ENCODE measurements at places on chromosomes 6 and 20.
A peak's percentile ranks its signal among the peaks of the same experiment; 100 is the strongest.

DNA sequence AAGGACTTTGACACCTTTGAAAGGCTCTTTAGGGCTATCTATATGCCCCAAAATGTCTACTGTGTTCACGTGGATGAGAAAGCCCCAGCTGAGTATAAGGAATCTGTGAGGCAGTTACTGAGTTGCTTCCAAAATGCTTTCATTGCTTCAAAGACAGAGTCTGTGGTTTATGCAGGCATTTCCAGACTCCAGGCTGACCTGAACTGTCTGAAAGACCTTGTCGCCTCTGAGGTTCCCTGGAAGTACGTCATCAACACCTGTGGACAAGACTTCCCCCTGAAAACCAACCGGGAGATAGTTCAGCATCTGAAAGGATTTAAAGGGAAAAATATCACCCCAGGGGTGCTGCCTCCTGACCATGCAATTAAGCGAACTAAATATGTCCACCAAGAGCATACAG lies 65.2 kb downstream of the GCNT2 start:
- no peak for DNase-seq

- no peak for DNase-seq
Observed at GRCh38 chr6:29465801-29466200, 8.8 kb downstream of the OR2H1 start.

- DNase-seq: no peak
Observed at GRCh38 chr6:107655245-107655644, 165.3 kb downstream of the SOBP start.

- peak; percentile 51 for DNase-seq
Observed at GRCh38 chr6:137699031-137699683, 167.9 kb upstream of the TNFAIP3 start.

GRCh38 chr6:143128681-143129015 lies 68.0 kb downstream of the AIG1 start:
- no peak for DNase-seq

- DNase-seq: peak; percentile 88
Observed at GRCh38 chr6:35452183-35453090, at the start of gene FANCE. TSS of gene FANCE (plus strand) at chr6:35452338. CDS start at chr6:35452546, 208 bp downstream.

DNA sequence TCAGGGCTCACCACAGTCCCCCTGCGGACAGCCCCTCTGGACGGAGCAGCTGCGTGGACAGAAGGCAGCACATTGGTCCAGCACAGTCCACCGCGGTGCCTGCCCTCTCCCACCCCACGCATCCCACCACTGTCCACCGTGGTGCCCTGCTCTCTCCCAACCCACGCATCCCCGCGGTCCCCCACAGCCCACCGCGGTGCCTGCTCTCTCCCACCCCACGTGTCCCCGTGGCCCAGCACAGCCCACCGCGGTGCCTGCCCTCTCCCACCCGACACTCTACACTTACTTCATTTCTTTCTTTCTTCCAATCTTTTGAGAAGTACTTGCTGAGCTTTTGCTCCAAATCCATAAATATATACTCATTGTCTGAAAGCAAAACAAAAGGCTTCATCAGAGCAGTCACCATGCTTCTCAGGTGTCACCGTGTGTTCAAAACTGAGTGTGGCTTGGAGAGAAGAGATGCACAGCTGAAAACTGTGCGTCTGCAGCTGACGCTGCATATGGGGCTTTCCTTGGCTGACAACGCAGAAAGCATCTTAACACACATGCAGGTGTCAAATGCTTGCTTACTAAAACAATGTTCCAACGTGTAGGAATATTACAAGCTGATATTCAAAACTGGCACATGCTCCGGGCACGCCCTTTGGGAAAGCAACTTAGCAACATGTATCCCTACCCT lies 11.8 kb downstream of the FRMD1 start:
- DNase-seq: no peak

DNA sequence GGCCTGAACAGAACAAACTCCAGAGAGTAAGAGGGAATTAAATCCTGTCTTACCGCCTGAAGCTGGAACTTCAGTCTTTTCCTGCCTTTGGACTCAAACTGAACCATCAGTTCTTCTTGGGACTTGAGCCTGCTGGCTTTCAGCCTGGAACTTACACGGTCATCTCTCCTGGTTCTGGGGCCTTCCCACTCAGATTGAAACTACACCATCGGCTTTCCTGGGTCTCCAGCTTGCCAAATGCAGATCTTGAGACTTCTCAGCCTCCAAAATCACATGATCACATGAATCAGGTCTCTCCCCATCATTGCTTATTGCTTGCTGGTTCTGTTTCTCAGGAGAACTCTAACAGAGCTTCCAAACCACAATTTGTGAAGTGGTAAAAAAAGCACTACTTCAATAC lies 276.3 kb downstream of the KIF16B start:
- no peak for DNase-seq

- no peak for DNase-seq
Observed at GRCh38 chr20:46682063-46682821, 7.0 kb downstream of the TP53RK start.

GRCh38 chr6:159978291-159979135 lies 9.6 kb downstream of the IGF2R start:
- DNase-seq: no peak

DNA sequence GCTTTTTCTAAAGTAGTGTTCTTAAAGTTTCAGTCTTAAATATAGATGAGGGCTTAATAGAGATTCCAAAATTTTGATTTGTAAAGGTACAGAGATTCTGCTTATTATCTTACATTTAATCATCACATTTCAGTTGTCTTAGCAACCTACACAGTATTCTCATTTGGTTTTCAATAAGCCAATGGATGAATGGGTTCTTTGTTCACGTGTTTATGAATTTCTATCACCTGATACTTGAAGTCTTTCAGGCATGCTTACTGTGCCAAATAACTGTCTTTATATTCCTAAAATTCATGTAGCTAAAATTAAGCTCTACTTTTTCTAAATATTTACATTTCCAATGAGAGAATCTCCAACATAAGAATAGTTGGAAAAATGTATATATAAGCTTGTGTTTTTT lies 152.7 kb downstream of the EYA4 start:
- DNase-seq: no peak

GRCh38 chr20:17614176-17614811 lies 44.4 kb downstream of the DSTN start:
- no peak for DNase-seq

- no peak for DNase-seq
Observed at GRCh38 chr6:150720774-150721233, 121.1 kb downstream of the PLEKHG1 start.

GRCh38 chr20:58637466-58638213 lies 13.4 kb upstream of the STX16 start:
- DNase-seq: no peak

GRCh38 chr6:140494321-140495108 lies 1120.1 kb upstream of the CITED2 start:
- DNase-seq: peak; percentile 7

DNA sequence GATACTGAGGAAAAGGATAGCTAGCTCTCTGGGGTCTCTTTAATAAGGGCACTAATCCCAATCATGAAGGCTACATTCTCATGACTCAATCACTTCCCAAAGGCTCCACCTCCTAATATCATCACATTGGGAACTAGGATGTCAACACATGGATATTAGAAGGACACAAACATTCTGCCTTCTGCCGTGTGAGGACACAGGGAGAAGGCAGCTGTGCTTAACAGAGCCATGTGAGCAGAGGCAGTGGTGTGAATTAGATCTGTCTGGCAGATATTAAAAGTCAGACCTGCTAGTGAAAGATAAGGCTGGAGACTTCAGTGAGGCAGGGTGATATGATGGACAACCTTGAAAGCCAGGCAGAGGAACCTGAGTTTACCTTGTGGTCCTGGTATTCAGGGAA lies 341.9 kb downstream of the ARHGAP18 start:
- DNase-seq: no peak

DNA sequence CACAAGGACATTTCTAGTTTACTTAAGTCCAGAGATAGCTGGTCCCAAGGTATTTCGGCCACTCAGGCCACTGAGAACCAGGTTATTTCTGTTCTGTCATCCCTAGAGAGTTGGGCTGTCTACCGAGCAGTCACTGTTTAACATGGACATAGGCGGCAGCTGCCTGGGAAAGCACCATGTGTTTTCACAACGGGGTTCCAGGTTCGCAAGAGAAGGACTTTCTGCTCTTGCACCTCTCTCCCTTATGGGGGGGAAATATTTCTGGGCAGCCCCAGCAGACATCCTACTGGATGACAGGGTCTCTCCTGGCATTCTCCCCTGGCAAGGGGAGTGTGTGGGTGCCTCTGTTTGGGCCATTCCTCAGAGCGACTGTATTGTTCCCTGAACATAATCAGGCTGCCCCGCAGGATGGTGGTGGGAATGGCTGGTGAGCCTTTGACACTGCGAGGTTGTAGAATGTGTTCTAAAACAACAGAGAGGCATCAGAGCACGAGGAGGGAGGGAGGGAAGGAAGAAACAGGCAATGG lies 64.4 kb upstream of the DUSP22 start:
- no peak for DNase-seq

GRCh38 chr6:43939281-43940070 lies 169.5 kb downstream of the VEGFA start:
- no peak for DNase-seq

DNA sequence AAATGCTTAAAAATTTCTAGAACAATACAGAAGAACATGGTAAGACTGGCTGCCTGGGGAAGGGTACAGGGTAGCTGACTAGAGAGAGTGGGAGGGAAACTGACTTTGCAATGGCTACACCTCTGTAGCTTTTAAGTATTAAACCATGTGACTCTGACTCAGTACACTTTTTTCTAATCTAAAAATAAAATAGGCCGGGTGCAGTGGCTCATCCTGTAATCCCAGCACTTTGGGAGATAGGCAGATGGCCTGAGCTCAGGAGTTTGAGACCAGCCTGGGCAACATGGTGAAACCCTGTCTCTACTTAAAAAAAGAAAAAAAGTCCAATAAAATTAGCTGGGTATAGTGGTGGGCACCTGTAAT lies 18.5 kb downstream of the ATP9A start:
- peak; percentile 81 for DNase-seq

GRCh38 chr6:125095580-125096301 lies 57.8 kb upstream of the TPD52L1 start:
- DNase-seq: peak; percentile 58

- DNase-seq: peak; percentile 98
Observed at GRCh38 chr6:132391391-132392269, 9.6 kb downstream of the MOXD1 start.

- no peak for DNase-seq
Observed at GRCh38 chr6:134730013-134730412, 219.9 kb downstream of the ALDH8A1 start.

DNA sequence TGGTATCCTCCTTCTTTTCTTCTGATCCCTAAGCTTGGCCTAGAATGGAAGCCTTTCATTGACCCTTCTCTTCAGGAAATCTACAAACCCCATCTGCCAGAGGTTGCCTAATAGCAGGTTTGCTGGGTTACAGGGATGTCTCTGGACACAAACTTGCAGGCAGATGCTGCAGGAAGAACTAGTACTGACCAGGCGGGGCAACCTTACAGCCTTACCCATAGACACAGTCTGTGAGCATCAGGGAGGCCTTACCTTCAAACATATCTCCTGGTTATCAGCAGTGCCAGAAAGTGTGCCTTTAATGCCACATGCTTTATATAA lies 2.6 kb downstream of the SCUBE3 start:
- DNase-seq: no peak

- DNase-seq: no peak
Observed at GRCh38 chr6:10398446-10399218, 16.2 kb downstream of the TFAP2A start.

- no peak for DNase-seq
Observed at GRCh38 chr20:32763202-32764004, 1.2 kb downstream of the DNMT3B start.

GRCh38 chr6:121732641-121733040 lies 297.2 kb downstream of the GJA1 start:
- DNase-seq: peak; percentile 39

GRCh38 chr6:148760258-148760534 lies 13.4 kb downstream of the UST start:
- DNase-seq: no peak

DNA sequence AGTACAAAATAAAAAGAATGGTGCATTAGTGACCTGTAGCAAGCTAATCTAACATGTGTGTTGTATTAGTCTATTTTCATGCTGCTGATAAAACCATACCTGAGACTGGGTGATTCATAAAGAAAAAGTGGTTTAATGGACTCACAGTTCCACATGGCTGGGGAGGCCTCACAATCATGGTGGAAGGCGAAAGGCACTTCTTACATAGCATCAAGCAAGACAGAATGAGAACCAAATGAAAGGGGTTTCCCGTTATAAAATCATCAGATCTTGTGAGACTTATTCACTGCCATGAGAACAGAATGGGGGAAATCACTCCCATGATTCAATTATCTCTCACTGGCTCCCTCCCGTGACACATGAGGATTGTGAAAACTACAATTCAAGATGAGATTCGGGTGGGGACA lies 45.4 kb upstream of the AIG1 start:
- DNase-seq: no peak

DNA sequence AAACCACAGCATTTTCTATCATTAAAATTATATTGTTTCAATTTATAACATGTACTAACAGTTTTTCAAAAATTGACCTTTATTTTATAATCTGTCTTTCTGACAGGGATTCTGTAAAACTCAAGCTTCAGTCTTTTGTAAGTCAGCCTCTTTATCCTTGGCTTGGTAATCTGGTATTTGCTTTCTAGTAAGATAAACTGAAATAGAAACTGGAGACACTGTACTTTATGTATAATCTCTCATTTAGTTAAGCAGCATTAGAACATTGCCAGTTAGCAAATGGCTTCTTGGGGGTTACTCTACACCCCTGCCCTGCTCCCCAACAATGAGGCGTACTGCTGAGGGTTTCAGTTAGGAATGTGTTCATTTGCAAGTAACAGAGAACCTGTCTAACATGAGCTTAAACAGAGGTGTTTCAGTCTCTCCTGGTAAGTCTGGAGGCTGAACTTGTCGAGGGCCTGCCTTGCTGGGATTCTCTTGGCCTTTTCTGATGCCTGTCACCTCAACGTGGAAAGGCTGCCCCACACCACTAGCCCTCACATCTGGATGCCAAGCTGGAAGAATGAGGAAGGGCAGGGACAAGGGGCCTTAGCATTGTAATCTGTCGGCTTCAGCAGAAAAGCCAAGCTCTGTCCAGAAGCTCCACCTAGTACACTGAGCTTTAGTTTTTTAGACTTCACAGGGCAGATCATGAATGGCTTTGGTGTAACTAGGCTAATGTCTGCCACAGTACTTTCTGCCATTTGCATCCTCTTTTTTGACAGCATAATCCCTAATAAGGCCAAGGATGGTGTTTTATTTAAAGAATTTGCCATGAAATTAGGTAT lies 34.8 kb downstream of the SH3BGRL2 start:
- DNase-seq: no peak

DNA sequence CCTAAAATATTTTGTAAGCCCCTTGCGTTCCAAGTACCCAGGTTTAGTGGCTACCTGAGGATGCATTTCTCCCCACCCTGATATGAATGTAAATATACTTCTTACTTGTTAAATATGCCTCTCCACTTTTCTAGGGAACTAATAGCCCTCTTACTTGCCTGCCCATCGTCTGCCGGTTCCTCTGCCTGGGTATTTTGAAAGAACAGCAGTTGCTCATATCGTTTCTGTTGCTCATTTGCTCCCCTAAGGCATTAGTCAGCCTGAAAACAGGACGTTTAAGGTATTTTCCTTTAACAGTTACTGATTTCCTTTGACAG lies 141.3 kb upstream of the CARMIL1 start:
- DNase-seq: no peak

GRCh38 chr6:140833408-140833807 lies 1299.3 kb upstream of the GJE1 start:
- DNase-seq: no peak

GRCh38 chr6:53484476-53485280 lies 60.2 kb downstream of the GCLC start:
- peak; percentile 53 for DNase-seq

GRCh38 chr6:37021356-37022129 lies 16.1 kb downstream of the FGD2 start:
- DNase-seq: peak; percentile 57

GRCh38 chr20:51411870-51412269 lies 130.6 kb downstream of the NFATC2 start:
- no peak for DNase-seq

Measured in HCEC 1CT (cell line).